ENCODE measurements at places on chromosomes 1 and 21.

- DNase-seq, result no peak
Measured at GRCh38 chr1:157028674-157029073, 16.9 kb downstream of the ARHGEF11 start.

- DNase-seq, result no peak
Measured at GRCh38 chr21:39141502-39141901, 41.7 kb downstream of the PSMG1 start.

DNA sequence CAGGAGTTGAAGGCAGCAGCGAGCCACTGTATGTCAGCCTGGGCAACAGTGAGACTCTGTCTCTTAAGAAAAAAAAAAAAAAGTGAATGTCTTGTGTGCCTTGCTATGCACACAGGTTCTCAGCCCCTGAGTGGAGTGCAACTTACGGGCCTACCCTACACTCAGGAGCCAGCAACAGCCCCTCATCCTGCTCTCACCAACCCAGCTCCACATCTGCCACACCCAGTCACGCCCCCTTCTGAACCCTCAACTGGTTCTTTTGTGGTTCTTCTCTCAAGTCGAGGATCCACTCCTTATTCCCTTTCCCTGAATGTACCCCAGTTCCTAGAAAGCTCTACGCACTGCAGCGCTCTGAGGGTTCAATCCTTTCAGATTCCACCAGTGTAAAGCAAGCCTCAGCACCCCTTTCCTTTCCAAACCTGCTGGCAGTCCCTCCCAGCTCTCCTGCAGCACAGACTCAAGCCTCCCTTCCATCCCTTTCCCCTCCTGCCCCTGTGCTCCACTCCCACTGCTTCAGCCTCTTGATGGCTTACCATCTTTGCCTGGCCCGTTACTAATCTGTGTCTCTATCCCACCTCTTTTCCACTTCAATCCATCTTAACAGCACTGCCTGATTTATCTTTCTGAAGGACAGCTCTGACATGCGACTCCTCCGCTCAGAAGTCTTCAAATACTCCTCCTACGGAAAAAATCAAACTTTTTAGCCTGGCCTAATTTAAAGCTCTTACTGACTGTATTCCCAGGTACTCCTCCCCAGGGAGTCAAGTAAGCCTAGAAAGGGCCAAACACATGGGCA is 38.1 kb downstream of the GNB1 start:
- DNase-seq, result no peak

DNA sequence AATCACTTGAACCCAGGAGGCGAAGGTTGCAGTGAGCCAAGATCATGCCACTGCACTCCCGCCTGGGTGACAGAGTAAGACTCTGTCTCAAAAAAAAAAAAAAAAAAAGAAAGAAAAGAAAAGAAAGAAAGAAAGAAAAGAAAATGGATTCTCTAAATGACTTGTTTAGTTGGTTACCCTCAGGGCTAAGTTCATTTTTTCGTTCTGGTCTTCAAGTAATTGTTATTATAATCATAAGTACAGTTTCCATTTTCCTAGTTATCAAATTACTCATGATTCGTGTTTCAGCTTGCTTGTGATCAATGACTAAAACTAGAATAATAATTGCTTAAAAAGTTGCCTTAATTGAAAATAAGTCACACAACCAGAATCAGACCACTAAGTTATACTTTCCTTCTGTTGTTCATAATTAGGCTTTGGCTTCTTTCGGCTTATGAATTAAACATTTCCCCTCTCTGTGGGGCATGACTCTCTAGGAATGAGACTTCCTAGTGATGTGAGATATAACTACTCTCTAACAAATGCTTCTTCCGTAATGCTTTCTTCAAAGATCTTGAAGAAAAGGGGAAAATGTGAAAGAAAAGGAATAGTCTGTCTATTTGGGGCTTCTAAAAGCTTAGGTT is 9.6 kb upstream of the RLF start:
- no peak for DNase-seq

DNA sequence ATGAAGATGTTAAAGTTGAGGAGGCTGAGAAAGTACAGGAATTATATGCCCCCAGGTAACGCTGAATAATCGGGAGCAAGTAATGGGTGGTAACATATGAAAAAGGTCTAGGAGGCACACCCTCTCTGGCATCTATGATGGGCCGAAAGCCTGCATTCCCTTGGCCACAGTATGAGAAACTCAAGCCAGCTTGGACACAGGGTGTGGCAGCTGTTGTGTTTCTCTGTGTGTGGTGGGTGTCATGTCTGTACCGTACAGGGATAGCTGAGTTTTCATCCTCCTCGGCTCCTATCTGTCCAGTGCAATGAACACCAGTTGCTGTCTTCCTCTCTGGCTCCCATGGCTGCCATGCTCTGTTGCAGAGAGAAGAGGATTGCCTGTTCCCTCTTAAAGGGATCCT is 32.9 kb downstream of the NBPF3 start:
- DNase-seq, result no peak

Measured in frontal cortex (tissue), 4 donors.